ENCODE measurements at places on chromosomes 6 and 20. TPM values are rescaled to one million over a fixed set of nuclear protein-coding genes. Genes with fewer than 3 reads are reported as not detected.

Gene C20orf204
- total RNA-seq = 0.88 TPM

Gene CGA
- 0.53 TPM for total RNA-seq

Gene B4GALT5
- total RNA-seq = 27.4 TPM

Gene COL9A1
- 7.6 TPM for total RNA-seq

Gene GCNT2
- total RNA-seq = 21.4 TPM

Gene SEMG1
- not detected for total RNA-seq

Gene ADAM33
- total RNA-seq = 1.3 TPM

Gene DCDC2
- total RNA-seq = 0.06 TPM

Gene UNC93A
- total RNA-seq = not detected

DNA sequence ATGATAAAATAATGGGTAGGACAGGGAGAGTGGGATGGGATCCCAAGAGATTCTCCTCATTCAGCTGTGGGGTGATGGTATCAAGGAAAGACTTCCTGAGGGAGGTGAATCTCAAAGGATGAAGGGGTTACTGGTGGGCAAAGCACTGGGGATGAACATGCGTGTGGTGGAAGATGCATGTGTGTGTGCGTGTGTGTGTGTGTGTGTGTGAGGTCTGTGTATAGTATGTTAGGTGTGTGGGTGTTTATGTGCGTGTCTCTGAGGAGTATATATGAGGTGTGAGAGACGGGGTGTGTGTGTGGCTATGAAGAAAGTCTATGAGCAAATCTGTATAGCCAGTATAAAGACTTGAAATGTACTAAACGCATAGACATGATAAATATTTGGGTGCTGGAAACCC, 220.0 kb upstream of the MYLIP start:
- H3K4me3 ChIP-seq = no peak overlapping the region
- no peaks in the 10 kb centered on the region for H3K27me3 ChIP-seq
- peaks cover 20% of the 10 kb centered on the region for H3K4me1 ChIP-seq
- H3K27ac ChIP-seq = no peak overlapping the region

GRCh38 chr6:158853880-158854213, 34.7 kb upstream of the EZR start:
- no peak for DNase-seq
- H3K4me3 ChIP-seq = no peak overlapping the region
- H3K36me3 ChIP-seq = no peaks in the 10 kb centered on the region
- H3K27me3 ChIP-seq = no peaks in the 10 kb centered on the region
- peak overlapping the region; percentile 55 for H3K27ac ChIP-seq
- H3K4me1 ChIP-seq = peaks cover 19% of the 10 kb centered on the region

DNA sequence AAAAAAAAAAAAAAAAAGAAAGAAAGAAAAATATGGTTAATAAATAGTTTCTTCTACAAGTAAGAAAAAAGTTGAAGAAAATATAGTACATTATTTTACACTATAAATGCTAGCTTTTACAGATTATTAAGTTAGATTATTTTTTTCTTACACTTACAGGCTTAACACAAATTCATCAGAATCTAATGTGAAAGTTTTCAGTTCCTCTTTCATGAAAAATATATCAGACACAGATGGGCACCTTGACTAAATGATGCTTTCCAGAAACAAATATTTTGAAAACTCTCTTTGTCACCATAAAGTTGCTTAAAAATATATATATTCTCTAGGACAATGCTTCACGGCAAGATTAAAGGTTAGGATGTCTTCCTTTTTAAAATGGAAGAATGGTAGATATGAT, 321.8 kb upstream of the HSF2 start:
- H3K4me1 ChIP-seq = no peaks in the 10 kb centered on the region
- no peaks in the 10 kb centered on the region for H3K36me3 ChIP-seq
- H3K27ac ChIP-seq = no peak overlapping the region
- H3K27me3 ChIP-seq = no peaks in the 10 kb centered on the region
- no peak for DNase-seq
- no peak overlapping the region for H3K4me3 ChIP-seq

DNA sequence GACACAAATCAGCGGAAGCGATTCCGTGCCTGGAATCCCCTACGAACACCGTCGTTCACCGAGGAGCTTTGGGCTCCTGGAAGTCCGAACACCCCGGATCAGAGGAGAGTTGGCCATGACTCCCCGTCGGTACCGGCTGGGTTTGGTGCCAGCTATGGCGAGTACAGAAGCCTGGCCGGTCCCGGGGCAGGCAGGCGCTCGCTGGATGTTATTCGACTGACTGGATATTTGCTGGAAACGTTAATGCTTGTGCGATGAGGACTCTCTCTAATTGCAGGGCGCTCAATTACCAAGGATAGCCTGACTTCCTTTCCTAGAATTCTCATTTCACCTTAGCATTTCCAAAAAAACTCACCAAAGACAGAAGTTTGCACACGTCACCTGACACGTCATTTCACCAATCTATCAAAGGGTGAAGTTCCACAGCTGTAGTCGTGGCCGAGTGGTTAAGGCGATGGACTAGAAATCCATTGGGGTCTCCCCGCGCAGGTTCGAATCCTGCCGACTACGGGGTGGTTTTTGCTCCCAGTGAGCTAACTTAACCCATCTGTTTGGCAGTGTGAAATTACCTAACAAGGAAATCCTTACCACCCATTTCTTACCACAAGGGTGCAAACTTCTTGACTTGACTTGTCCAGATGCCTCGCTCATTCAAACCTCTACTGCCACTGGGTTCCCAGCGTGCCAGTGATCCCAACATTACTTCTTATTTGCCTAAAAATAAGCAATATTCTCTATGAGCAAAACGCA, 22.7 kb upstream of the ZNF184 start:
- DNase-seq = peak; percentile 79
- peak overlapping the region; percentile 62 for H3K4me3 ChIP-seq
- H3K27ac ChIP-seq = no peak overlapping the region
- no peaks in the 10 kb centered on the region for H3K36me3 ChIP-seq
- H3K27me3 ChIP-seq = peaks cover 29% of the 10 kb centered on the region

DNA sequence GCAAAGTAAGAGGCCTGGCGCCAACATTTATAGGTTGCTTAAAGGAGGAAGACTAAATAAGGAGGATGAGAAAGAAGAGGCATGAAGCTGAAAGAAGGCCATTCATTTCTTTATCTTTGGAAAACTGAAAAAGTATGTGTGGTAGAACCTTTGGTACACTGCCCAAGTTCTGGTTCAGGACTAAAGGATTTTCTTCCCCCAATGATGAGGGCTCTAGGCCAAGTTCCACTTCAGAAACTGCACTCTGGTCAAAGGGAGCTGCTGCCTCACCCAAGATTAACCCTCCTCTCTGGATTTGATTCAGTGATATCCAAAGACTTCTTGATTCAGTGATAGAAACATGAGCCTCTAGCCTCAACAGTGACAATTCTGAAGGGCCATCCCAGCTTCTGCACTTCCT, 5.0 kb upstream of the KPNA5 start:
- no peak overlapping the region for H3K4me3 ChIP-seq
- DNase-seq = no peak
- no peaks in the 10 kb centered on the region for H3K4me1 ChIP-seq
- H3K27me3 ChIP-seq = no peaks in the 10 kb centered on the region

- H3K27ac ChIP-seq = peak overlapping the region; percentile 90
- no peaks in the 10 kb centered on the region for H3K36me3 ChIP-seq
- H3K4me3 ChIP-seq = peak overlapping the region; percentile 66
- H3K27me3 ChIP-seq = no peaks in the 10 kb centered on the region
- peak; percentile 47 for DNase-seq
- H3K4me1 ChIP-seq = peaks cover 15% of the 10 kb centered on the region
Measured at GRCh38 chr20:25623225-25623735, 534 bp downstream of the NANP start.

DNA sequence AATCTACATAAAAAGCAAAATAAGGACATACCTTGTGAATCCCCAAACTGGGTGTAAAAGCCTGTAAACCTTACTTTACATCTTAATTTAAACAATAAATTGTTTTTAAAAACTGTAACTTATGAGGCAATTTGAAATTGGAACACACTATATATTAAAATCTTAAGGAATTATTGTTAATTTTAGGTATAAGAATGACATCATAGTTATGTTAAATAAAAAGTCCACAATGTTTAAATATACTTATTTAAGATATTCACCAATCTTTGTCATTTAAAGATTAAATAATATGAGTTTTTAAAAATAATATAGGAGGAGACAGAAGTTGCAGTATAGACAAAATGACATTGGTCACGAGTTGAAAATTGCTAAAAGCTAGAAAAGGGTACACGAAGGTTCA, 621.9 kb upstream of the POU3F2 start:
- no peak for DNase-seq
- H3K4me3 ChIP-seq = no peak overlapping the region
- peaks cover 6% of the 10 kb centered on the region for H3K4me1 ChIP-seq
- H3K36me3 ChIP-seq = no peaks in the 10 kb centered on the region

DNA sequence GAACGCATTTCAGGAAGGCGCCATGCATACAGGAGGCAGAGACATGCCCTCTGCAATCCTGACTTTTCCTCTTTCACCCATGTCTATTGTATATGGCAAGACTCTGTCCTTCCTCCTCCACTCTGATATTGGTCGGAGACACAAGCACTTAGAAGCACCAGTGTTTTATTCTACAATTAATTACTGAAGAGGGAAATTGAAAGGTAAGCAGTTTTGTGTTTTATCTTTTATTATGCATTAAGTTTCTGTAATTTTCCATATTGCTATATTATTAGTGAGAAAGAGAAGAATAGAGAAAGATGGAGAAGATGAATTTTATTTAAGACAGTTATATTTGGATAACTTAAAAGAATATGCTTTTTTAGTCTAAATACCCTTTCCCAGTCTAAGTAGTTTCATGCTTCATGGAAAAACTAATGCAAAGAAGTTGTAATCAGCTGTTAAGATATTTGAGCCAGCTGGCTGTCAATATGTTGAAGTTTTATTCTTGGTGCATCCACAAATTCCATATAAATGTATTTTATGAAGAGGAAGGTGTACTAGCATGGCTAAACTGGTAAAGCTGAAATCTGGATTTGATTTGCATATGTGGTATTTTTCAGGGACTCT, 13.6 kb downstream of the ARID1B start:
- H3K4me1 ChIP-seq = peaks cover 55% of the 10 kb centered on the region
- H3K4me3 ChIP-seq = no peak overlapping the region
- no peak for DNase-seq
- H3K27ac ChIP-seq = peak overlapping the region; percentile 85

- no peaks in the 10 kb centered on the region for H3K27me3 ChIP-seq
- no peaks in the 10 kb centered on the region for H3K4me1 ChIP-seq
- no peaks in the 10 kb centered on the region for H3K36me3 ChIP-seq
- no peak overlapping the region for H3K4me3 ChIP-seq
- DNase-seq = no peak
Measured at GRCh38 chr6:167794161-167795157, 32.3 kb upstream of the AFDN start.

DNA sequence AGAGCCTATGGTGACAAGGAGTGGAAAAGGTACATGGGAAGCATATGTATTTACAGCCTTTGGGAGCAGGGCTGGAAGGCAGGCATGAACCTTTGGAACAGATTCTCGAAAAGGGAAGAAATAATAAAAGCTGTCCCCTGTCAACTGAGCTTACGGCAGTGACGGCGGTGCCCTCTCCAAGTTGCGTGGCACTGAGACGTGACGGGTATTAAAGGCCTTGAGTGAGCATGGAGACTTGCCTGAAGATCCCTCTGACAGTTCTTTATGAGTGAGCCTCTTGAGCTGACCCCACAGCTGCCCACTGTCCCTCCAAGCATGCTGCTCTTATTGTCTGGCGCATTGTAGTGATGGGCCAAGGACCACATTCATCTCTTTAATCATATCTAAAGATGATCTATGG, 388.5 kb downstream of the ZFAND3 start:
- H3K4me1 ChIP-seq = peaks cover 7% of the 10 kb centered on the region
- no peaks in the 10 kb centered on the region for H3K27me3 ChIP-seq
- no peak overlapping the region for H3K27ac ChIP-seq
- DNase-seq = no peak
- H3K4me3 ChIP-seq = no peak overlapping the region

DNA sequence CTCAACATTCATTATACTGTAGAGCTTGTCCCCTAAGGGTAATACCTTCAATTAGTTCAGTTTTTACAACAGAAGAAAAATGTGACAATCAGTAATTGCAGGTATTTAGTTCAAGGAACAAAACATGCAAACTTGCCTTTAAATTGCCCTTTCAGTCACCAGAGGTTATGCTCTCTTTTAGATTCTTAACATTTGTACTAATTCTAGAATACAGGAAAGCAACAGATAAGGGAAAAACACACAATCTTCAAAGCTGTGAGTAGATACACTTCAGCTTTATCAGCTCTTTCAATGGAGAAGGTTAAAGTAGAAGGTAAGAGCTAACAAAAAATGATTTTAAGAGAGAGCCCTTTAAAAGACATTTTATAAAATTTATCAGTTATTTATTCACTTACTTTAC, 173.1 kb downstream of the HS3ST5 start:
- peak overlapping the region; percentile 0 for H3K4me3 ChIP-seq
- DNase-seq = no peak
- no peaks in the 10 kb centered on the region for H3K36me3 ChIP-seq
- H3K27me3 ChIP-seq = no peaks in the 10 kb centered on the region
- peaks cover 35% of the 10 kb centered on the region for H3K4me1 ChIP-seq
- H3K27ac ChIP-seq = peak overlapping the region; percentile 81

DNA sequence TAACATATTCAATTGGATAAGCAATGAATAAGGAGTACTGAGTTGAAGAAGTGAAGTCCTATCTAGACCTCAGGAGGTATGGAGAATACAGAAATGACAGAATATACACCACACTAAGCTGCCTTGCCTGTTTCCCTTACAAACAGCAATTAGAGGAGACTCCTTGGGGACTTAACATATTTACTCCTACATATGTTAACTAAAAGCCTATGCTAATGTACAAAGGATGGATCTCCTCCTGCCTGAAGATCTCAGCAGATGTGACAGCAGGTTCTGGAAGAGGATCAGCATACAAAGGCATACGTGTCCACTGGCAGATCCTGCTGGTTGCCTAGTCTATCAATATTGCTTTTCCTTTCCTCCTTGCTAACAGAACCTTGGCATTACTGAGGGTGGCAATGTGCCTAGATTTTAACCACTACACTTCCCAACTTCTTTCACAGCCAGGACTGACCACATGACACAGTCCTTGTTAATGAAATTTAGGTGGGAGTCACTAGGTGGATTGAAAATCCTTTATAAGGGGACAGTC, 29.6 kb downstream of the PRKN start:
- H3K36me3 ChIP-seq = no peaks in the 10 kb centered on the region
- no peak overlapping the region for H3K4me3 ChIP-seq
- H3K4me1 ChIP-seq = no peaks in the 10 kb centered on the region
- DNase-seq = no peak
- H3K27ac ChIP-seq = no peak overlapping the region

GRCh38 chr20:62201173-62202082, 18.6 kb downstream of the MTG2 start:
- H3K27me3 ChIP-seq = no peaks in the 10 kb centered on the region
- H3K4me3 ChIP-seq = no peak overlapping the region
- DNase-seq = no peak
- H3K4me1 ChIP-seq = no peaks in the 10 kb centered on the region
- H3K27ac ChIP-seq = no peak overlapping the region
- H3K36me3 ChIP-seq = peaks cover 31% of the 10 kb centered on the region

GRCh38 chr20:12698817-12699216, 310.0 kb upstream of the SPTLC3 start:
- DNase-seq = no peak
- H3K27ac ChIP-seq = no peak overlapping the region
- H3K27me3 ChIP-seq = no peaks in the 10 kb centered on the region
- H3K4me1 ChIP-seq = no peaks in the 10 kb centered on the region

- H3K36me3 ChIP-seq = no peaks in the 10 kb centered on the region
- H3K4me3 ChIP-seq = peak overlapping the region; percentile 81
- peaks cover 38% of the 10 kb centered on the region for H3K4me1 ChIP-seq
- H3K27ac ChIP-seq = peak overlapping the region; percentile 98
- DNase-seq = peak; percentile 94
Measured at GRCh38 chr6:13813621-13814175, 659 bp downstream of the MCUR1 start.

- peaks cover 4% of the 10 kb centered on the region for H3K36me3 ChIP-seq
- H3K4me1 ChIP-seq = peaks cover 30% of the 10 kb centered on the region
- no peak overlapping the region for H3K4me3 ChIP-seq
Measured at GRCh38 chr6:34657307-34657978, 39.1 kb downstream of the ILRUN start.
